ENCODE measurements at places on chromosomes 3 and 15.

- no peak for DNase-seq
Measured at GRCh38 chr3:109131276-109131675, 5.2 kb upstream of the C3orf85 start.

GRCh38 chr15:90860942-90861675 is 7.3 kb upstream of the FURIN start:
- peak; percentile 34 for DNase-seq

DNA sequence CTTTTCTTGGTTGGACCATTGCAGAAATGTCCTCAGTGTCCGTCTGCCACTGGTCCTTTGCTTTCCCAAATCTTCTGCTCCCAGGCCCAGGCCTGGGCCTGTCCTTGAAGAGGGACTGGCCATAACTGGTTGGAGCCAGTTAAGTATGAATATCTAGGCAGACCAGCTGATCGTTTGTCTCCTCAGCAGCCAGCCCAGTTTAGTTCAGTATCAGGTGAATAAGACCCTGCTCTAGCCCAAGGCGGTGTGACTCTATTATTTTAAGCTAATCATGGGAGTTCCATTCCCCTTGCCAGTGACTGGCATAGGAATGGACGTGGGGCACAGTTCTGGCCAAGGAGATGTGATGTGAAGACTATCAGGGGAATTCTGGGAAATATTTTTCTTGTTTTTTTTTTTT is 73.9 kb upstream of the RASGRF1 start:
- DNase-seq, result no peak

DNA sequence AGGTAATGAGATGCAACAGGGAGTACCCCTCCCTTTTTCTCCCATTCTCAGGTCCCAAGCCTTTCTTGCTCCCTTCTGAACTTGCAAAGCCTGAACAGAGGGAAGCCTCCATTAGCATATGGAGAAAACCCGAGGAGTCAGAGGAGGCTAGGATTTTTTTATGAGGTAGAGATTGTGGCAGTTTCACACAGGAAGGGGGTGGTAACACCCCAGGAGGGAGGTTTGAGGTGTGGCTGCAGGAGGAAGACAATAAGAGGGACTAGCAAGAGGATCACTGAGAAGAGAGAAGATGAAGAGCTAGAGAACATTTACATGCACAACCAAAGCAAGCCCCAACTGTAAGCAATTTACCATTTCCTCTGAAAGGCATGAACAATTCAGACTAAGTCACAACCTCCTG is 322.7 kb downstream of the SV2B start:
- no peak for DNase-seq

DNA sequence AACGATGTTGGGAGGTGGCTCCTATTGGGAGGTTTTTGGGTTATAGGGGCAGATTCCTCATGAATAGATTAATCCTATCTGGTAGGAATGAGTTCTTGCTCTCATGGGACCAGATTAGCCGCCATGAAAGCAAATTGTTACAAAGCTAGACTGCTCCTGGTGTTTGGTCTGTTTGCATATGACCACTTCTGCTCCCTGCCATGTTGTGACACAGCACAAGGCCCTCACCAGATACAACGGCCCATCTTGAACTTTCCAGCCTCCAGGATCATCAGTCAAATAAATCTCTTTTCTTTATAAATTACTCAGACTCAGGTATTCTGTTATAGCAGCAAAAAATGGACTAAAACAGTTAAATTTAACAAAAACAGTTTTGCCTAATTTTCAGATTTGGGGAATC is 34.4 kb downstream of the TRIM42 start:
- DNase-seq, result no peak
